T follicular helper cell (primary cell): ENCODE measurements at places on chromosomes 5 and 9.

DNA sequence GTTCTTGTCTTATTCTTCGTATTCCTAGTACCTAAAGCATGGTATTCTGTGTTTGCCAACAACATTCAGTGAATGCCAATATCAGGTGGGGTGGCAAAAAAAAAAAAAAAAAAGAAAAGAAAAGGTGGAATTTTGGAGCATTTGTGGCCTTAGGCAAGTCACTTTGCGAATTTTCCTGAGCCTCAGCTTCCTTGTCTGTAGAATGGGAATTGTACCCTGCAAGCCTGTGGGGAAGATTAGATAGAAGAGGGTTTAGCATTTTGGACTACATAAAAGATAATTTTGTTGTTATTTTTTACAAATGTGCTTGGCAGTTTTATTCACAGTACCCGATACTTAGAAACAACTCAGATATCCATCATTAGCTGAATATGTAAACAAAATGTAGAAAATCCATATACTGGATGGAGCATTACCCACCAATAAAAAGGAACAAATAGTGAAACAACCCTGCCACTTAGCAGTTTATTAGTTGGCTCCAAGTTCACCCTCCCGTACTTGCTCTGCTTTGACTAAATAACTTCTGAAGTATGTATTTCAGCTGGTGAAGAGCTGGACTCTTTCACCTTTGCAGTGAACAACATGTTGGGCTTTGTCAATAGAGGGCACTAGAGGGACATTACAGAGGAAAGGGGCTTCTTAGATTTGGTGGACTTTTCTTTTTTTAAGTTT lies 13.6 kb downstream of the UBE2D2 start:
- DNase-seq: no peak

DNA sequence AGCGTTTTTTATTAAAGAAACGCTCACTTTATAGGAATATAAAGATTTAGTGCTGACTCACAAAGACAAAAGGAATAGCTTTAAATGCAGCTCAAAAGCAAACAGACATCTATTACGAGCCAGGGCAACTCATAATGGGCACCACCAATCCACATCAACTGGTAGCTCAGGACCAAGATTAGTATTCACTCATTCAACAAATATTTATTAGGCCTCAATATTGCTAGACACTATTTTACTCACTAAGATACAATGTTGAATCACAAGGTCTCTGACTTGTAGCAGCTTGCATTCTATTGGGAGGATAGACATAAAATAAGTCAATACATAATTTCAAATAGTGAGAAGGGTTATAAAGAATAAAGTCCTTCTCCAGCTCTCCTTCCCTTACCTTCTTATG lies 8.0 kb upstream of the MAN2A1 start:
- no peak for DNase-seq

GRCh38 chr5:149381261-149381985 lies 2.3 kb upstream of the IL17B start:
- no peak for DNase-seq

- DNase-seq: no peak
Measured at GRCh38 chr9:98974554-98974953, 30.8 kb downstream of the COL15A1 start.

DNA sequence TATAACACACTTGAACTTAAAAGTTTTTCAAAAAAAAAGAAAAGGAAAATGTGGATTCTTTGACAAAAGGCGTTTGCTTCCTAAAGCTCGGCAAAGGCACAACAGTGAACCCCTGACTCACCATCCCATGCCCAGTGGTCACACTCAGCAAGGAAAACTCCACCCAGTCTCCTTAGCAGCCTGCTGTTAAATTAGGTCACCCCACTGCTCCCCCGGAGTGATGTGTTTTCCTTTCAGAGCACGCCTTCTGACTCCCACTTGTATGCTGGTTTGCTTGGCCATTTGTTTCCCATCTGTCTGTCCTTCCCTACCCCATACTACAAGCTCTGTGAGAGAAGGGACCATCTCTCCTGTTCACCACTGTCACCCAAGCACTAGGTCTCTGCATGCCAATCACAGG lies 23.8 kb downstream of the RETREG1 start:
- no peak for DNase-seq

GRCh38 chr5:163387589-163388343 lies 49.6 kb upstream of the CCNG1 start:
- no peak for DNase-seq

GRCh38 chr9:75937521-75938258 lies 47.2 kb downstream of the PCSK5 start:
- no peak for DNase-seq

GRCh38 chr5:5128766-5129165 lies 11.4 kb upstream of the ADAMTS16 start:
- DNase-seq: no peak

DNA sequence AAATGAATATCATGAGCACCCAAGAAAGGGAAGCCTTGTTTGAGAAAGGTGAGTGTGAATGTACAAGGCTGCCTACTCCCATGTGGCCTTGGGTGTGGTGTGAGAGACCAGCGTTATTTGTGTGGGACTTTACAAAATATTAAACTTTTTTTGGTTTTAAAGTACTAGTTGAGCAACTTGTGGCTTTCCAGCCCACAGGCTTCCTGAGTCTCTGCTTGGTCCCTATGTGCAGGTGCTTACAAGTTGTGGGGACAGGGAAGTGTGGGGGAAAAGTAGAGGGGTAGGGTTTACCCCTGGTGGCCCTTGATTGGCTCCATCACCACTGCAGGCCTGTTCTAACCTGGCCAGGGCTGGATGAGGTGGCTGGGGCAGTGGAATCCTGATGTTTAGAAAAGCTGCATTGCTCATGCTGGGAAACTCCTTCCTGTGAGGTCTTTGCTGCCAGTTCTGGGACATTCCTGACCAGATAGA lies 19.7 kb downstream of the PTTG1 start:
- DNase-seq: no peak

DNA sequence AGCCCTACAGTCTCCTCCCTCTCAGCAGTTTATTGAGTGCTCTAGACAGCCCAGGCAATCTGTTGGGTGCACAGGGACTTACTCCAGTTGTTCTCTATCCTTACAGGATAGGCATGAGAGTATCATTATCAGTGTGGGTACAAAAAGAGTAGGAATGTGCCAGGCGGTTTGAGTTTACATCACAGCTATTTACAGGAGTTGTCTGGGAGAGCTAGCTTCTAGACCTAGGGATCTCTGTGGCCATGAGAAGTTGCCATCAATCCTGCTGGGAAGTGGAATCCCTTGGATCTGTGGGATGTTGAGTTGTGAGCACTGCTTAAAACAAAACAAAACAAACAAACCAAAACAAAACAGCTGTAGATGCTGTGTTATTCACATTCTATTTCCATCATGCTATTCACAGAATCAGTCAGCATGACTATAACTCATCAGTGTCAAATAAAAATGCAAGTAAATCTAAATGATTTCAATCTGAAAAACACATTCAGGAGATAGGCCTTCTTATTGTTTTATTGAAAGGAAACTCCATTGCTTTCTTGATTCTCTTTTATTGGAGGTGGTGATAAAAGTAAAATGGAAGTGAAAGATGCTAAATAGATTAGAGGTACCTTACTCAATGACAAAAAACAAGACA lies 552.4 kb upstream of the ZNF608 start:
- no peak for DNase-seq

DNA sequence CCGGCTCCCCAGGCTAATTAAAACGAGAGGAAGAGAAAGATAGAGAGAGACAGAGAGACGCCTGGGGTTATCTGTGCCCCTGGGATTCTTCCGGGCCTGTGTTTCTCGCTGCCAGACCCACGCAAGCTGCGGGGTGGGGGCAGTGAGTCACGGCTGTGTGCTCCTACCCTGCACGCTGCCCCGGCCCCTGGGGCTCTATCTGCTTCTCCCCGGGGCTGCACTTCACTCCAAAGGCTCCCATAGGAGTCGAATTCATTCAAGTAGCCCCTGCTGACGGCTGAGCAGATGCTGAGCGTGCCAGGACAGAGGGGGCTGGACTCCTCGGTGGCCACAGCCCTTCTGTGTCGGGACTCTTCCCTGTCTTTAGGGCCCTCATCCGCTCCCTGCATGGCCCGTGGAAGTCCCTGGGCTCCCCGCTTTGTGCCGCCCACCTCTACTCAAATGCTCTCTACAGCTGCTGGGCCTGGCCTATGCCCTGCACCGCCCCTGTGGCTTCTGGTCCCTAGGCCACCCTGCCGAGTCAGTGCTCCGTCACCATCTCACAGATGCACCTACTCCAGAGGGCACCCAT lies 22.8 kb downstream of the SARDH start:
- no peak for DNase-seq

GRCh38 chr9:95071450-95071849 lies 246.1 kb downstream of the FANCC start:
- no peak for DNase-seq

DNA sequence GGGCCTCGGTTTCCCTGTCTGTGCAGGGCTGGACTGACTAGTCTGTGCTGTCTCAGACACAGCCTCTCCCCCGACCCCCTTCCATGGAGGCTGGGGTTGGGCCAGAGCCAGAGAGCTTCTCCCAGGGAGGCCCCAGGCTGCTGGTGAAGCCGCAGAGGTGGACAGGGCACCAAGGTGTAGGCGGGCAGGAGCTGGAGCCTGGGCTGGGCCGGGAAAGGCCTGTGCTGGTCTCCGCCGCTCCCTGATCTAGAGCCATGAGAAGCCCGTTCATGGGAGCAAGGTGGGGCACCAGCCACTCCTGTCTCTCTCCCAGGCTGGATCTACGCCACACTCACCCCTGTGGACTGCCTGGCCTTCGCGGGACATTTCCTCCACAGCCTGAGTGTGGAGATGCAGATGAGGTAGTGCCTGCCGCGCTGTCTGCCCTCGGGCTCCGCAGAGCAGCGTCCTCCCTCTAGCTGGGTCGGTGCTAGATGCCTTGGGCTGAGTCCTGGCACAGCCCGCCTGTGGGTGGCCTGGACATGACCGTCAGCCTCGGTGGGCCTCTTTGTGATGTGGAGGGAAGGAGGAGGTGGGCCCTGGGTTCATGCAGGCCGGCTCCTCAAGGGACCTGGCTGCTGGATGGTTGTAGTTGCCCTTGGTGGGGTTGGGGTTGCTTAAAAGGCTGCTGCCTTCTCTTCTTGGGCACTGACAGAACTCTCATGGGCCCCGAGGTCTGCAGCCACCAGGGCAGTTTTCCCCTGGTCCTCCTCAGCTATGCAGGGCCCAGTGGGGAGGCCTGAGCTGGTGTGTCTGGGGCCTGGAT lies 79.4 kb downstream of the PHF2 start:
- no peak for DNase-seq

DNA sequence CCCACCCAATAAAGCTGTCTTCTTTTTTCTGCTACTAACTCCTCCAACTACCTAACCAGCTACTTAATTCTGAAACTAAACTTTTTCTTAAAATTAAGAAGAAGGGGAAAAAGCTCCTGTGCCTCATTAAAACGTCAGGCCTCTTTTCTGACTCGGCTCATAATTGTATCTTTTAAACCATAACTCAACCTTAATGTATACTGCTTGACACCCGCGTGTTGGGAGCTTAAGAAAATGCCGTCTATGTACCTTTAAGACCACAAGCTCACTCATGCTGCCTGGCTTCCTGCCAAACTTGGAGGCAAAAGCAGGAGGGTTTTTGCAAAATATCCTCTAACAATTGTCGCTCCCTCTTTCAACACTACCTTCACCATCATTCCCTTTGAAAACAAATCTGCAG lies 5.0 kb downstream of the EBF1 start:
- DNase-seq: no peak

GRCh38 chr5:68538814-68539420 lies 323.4 kb downstream of the PIK3R1 start:
- no peak for DNase-seq

DNA sequence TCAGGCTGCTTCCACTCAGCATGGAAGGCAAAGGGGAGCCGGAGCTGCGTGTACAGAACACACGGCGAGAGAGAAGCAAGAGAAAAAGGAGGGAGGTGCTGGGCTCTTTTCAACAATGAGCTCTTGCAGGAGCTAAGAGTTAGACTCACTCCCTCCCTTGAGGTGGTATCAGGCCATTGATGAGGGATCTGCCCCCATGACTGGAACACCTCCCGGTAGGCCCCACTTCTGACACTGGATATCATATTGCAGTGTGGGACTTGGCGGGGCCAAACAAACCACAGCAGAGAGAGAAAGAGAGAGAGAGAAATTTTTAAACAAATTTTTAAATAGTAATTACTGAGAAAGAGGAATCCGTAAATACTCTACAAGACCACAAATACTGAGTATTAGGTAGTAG lies 182.2 kb downstream of the TRIO start:
- no peak for DNase-seq

GRCh38 chr5:138789771-138790242 lies 36.6 kb downstream of the CTNNA1 start:
- DNase-seq: no peak

- DNase-seq: no peak
Measured at GRCh38 chr9:125932012-125932411, 184.8 kb downstream of the PBX3 start.

GRCh38 chr9:12889402-12890106 lies 114.7 kb downstream of the LURAP1L start:
- no peak for DNase-seq

DNA sequence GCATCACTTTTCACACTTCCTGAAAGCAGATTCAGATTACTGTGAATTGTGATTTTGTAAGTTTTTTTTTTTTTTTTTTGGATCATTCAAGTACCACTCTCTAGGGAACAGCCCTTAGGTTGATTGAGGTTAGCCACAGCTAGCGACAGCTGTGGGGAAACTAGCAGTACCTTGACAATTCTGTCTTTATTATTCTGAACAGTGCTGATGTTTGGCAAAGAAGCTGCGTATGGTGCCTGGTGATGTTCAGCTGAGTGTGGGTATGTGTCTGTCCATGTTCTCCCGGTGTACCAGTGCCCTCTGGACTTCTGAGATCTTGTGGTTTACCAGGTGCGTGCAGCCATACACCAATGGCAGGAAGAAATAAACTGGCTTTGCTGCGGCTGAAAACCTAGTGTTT lies 117.3 kb upstream of the PLPPR1 start:
- no peak for DNase-seq

GRCh38 chr9:130590305-130590704 lies 10.9 kb downstream of the FUBP3 start:
- no peak for DNase-seq

DNA sequence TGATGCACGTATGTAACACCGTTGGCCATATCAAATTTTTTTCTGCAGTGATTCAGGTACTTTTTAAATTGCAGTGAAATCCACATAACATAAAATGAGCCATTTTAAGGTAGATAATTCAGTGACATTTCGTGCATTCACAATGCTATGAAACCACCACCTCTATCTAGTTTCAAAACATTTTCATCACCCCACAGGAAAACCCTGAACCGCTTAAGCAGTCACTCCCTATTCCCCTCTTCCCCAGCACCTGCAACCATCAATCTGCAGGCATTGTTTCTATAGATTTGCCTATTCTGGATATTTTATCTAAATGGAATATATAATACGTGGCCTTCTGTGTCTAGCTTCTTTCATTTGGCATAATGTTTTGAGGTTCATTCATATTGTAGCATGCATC lies 79.2 kb downstream of the BOD1 start:
- no peak for DNase-seq

DNA sequence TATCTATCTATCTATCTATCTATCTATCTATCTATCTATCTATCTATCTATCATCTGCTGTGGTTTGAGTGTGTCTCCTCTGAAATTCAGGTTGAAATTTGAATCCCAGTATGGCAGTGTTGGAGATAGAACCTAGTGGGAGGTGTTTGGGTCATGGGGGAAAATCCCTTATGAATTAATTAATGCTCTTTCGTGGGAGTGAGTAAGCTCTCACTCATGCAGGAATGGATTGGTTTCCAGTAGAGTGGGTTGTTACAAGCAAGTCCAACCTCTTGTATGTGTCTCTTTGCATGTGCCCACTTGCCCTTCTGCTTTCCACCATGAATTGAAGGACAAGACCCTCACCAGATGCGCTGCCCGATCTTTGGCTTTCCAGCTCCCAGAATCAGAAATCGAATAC lies 113.0 kb downstream of the ANXA1 start:
- DNase-seq: no peak

- no peak for DNase-seq
Measured at GRCh38 chr5:151096001-151096373, 15.2 kb upstream of the TNIP1 start.
